Stimulated activated CD8-positive, alpha-beta memory T cell treated with anti-CD3 and anti-CD28 coated beads, Interleukin-12 subunit alpha, Interleukin-12 subunit beta, amount 100 ng/mL, for 4 hours (primary cell): ENCODE measurements at places on chromosomes 1 and 21.

DNA sequence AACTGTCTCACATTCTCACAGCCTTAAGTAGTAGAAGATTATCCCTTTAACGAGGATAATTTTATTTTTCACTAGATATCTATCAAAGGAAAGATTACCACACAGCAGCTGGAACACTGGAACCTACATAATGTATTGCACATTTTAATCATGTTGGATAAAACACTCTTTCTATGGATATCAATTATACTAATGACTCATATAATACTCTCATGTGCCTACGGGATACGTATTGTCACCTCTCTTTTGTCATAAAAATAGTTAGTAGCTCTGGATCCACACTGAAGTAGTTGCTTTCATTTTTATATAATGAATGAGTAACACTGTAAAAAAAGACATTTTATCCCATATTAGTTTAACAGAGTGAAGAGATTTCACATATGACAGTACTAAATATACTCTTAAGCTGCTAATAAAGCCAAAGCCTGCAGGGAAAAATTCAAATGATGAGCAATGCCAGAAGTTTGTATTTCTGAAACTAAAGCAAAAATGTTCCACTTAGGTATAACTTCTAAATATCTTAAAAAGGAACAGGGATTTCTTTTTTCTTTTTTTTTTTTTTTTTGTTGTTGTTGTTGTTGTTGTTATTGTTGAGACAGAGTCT is 408.7 kb upstream of the PKN2 start:
- no peak for DNase-seq

DNA sequence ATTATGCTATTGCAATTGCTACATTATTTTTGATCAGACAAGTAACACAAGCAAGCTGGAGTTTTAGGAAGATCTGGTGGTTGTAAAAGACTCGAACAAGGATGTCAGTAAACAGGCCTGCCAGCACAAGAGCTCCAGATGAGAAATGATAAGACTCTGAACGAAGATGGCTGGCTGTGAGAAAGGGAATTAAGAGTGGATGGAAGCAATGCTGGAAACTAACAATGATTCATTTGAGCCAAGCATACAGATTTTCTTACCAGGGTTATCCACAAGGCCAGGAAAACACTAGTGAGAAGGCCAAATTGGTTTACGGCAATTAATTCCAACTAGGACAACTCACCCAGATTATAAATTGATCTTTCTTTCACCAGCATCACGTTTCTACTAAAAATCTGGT is 54.2 kb downstream of the NRIP1 start:
- no peak for DNase-seq

DNA sequence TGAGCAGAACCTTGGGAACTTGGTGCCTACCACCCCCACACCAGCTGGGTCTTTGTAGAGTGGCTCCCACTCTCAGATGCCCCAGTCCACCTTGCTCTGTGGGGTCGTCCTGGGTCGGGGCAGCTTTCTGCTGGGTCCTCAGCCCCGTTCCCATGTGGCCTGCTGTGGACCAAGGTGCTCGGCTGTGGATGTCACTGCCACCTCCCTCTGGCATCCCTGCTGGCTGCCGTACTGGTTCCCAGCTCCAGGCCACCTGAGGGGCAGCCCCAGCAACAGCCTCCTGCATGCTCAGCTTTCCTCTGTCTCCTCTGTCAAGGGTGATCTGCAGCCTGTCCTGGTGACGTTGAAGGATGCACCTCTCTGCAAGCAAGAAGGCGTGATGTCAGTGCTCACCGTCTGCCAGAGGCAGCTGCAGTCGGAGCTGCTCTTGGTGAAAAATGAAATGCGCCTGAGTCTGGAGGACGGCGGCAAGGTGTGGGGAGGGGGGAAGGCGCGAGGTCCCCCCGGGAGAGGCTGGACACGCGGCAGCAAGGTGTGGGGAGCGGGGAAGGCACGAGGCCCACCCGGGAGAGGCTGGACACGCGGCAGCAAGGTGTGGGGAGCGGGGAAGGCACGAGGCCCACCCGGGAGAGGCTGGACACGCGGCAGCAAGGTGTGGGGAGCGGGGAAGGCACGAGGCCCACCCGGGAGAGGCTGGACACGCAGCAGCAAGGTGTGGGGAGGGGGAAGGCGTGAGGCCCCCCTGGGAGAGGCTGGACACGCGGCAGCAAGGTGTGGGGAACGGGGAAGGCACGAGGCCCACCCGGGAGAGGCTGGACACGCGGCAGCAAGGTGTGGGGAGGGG is 45.9 kb upstream of the DIP2A start:
- DNase-seq: no peak

GRCh38 chr1:6425658-6426057 is 1.1 kb downstream of the ESPN start:
- no peak for DNase-seq

DNA sequence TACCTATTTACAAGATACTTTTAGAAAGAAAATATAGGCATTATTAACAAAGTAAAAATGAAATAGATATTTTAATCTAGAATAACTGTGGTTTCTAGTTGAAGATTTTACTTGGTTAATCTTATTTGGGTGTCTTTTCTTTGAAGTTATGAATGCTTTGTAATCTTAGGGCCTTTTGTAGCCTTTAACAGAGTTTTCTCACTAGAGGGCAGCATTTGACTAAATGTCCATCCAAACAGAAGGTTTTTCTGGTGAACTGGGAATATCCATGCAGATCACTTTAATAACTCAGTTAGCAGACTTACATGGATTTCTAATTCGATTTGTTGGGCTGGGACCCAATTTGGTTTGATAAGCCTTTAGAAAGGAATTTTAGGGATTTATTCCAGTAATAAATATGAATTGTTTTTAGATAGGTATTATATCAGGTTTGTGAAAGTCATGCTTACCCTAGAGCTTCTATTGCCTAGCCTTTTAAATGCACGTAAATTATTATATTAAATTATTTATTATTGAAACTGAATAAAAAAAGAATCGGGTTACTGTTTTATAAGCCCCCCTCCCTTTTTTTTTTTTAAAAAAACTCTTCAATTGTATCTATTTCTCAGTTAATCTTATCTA is 119.7 kb downstream of the ZNF326 start:
- no peak for DNase-seq

GRCh38 chr21:26565111-26565510 is 8.0 kb downstream of the CYYR1 start:
- DNase-seq: no peak

DNA sequence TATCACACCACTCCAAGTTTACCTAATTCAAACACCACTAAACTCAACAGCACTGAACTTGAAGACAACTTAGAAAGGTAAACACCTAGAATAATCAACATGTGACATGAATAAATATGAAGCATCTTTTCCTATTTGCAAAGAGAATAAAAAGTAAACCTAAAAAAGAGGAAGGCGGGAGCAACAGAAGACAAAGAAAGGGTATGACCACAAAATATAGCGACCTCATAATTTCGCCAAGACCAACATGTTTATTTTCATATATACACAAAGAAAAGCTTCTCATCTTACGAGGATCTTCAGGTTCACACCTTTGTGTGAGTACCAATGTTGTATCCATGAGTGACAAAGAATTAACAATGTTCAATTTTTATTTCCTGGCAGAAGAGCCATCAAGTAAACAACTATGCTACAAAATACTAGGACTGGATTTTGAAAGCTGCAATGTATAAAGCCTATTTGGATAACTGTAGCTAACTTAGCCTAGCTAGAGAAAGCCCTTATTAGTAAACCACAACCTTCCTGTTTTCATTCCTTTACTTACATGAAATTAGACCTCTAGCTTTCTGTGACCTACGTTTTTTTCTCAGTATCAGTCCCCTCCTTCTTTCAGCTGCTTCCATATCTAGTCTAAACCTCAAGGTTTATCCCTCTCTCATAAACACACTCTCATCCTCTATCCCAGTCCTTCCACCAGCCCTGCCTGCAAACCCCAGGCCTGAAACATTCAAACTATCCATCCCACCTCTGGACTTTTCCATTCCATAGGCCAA is 21.3 kb upstream of the PHTF1 start:
- no peak for DNase-seq

GRCh38 chr1:156590326-156591180 is 1.0 kb upstream of the NAXE start:
- DNase-seq: no peak

GRCh38 chr1:85587841-85588240 is 7.3 kb downstream of the CCN1 start:
- no peak for DNase-seq

DNA sequence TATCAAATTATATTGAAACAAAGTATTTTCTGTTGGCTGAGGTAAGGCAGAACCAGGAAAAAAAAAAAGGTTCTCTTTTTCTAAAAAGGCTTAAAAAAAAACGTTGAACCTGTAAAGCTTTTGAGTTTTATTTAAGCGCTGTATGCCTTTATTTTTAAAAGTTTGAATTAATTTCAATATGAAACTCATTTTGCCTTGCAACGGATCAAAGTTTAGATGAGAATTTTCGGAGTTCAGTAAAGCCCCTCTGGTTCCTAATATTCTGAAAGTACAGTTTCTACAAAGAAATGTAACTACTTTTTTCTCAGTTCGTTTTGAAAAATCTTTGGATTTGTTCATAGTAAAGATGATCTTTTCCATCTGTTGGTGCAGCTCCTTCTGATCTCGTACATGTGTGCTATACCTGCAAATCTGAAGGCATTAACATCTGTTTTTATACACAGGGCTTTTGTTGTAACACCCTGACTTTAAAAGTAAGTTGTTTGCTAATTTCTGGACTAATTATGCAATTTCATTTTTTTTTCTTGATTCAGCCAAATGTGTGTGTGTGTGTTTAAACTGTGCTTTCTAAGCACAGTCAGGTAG is 1.7 kb downstream of the ZBTB18 start:
- no peak for DNase-seq

- no peak for DNase-seq
These were observed 58.7 kb upstream of the ABCG1 start for GRCh38 chr21:42160111-42160721.

GRCh38 chr1:97433094-97433823 is 487.6 kb downstream of the DPYD start:
- DNase-seq: no peak

DNA sequence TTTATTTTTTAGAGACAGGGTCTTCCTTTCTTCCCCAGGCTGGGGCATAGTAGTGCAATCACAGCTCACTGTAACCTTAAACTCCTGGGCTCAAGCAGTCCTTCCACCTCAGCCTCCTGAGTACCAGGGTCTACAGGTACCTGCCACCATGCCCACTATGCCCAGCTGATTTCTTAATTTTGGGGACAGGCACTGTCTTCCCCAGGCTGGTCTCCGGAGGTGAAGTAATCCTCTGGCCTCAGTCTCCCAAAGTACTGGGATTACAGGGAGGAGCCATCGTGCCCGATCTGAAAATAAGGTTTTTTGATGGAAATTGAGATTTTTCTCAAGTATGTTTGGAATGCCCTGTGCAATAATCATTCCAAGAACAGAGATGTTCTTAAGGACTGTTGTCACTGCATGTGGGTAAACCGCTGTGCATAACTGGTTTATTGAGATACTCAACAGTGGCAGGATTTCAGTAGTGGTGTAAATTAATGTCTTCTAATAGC is 934 bp upstream of the MSH4 start:
- DNase-seq: no peak

- DNase-seq: no peak
These were observed 20.4 kb downstream of the PBX1 start for GRCh38 chr1:164579381-164579780.

GRCh38 chr1:206662396-206663092 is 22.2 kb upstream of the MAPKAPK2 start:
- no peak for DNase-seq

GRCh38 chr1:184503221-184503749 is 116.5 kb downstream of the C1orf21 start:
- DNase-seq: no peak

GRCh38 chr21:38913120-38913892 is 107.6 kb downstream of the ETS2 start:
- no peak for DNase-seq

DNA sequence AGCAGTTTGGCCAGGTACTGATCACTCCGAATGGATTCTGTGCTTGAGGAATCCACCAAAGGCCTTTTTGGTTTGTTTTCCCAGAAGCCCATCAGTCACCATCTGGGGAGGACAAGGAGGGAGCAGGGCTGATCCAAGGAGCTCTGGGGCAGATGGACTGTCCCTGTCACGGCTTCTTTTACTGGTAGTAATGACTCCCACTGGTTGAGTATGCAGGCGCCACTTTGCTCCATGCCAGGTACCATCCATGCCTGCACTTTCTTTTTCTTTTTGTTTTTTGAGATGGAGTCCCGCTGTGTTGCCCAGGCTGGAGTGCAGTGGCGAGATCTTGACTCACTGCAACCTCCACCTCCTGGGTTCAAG is 101.7 kb downstream of the UBIAD1 start:
- DNase-seq: no peak

DNA sequence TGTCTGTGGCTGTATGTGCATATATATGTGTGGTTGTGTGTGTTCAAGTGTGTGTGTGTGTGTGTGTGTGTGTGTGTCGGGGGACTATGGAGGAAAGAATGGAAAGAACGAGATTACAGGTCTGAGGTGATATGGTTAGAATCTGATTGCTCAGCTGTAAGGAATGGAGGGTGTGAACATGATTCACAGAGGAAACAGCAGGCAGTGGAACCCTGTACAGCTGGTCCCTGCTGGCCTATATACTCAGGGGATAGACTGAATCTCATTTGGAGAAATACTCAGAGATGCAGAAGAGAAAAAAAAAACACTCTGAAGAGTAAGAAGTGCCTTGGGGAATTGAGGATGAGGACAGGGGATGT is 180.1 kb upstream of the ESRRG start:
- no peak for DNase-seq

- no peak for DNase-seq
These were observed 3.2 kb downstream of the ATP1B1 start for GRCh38 chr1:169109561-169110134.

- DNase-seq: no peak
These were observed 339.9 kb downstream of the NTNG1 start for GRCh38 chr1:107480548-107481415.

DNA sequence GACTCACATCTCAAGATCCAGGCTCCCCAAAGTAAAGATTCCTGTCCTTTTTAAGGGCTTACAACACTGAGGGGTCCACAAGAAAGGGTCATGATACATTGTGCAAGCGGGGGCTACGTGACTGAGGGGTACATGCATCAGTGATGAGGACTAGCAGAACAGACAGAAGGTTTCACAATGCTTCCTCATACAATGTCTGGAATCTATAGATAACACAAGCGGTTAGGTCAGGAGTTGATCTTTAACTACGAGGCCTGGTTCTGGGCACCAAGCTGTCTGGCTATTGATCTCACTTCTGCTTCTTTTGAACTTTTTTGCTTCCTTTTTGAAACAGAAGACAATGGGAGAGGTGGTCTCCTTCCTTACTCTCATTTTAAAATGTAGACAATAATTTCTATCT is 718.6 kb downstream of the AMY1C start:
- DNase-seq: no peak

GRCh38 chr1:219965285-219966070 is 37.1 kb upstream of the SLC30A10 start:
- no peak for DNase-seq

DNA sequence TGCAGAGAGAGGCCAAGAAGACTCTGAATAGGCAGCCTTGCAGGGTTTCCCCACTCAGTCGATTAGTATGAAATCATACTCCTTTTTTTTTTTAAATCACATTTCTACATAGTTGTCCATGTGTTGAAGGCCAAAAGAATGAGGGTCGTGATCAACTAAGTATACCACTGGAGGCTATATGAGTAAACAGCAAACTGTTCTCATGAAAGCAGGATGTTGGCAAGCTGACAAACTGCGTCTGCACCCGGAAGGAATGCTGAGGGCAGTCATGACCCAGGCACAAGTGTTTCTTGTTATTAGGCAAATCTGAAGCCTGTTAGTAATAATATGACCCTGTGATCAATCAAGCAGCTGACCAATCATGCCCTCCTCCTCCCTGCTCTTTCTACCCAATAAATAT is 213.2 kb downstream of the USH2A start:
- no peak for DNase-seq

- DNase-seq: peak; percentile 10
These were observed 49.7 kb downstream of the MDM4 start for GRCh38 chr1:204565617-204566582.
